Activated naive CD4-positive, alpha-beta T cell treated with anti-CD3 and anti-CD28 coated beads, Interleukin-2, amount 10 ng/mL, durations not matched to agents 5 hours and 36 hours (primary cell): ENCODE measurements at places on chromosomes 5 and 9. TPM values are rescaled to one million over a fixed set of nuclear protein-coding genes. Genes with fewer than 3 reads are reported as not detected.

The TTC23L gene
- total RNA-seq = not detected

The PCDHGC4 gene
- total RNA-seq = not detected

The CTSV gene
- total RNA-seq = 0.67 TPM

The GGTA1 gene
- total RNA-seq = not detected

The ARHGEF39 gene
- total RNA-seq = 14.5 TPM

The PPP1R26 gene
- 0.26 TPM for total RNA-seq

The SLC36A2 gene
- not detected for total RNA-seq

The G3BP1 gene
- 197 TPM for total RNA-seq

The FABP6 gene
- not detected for total RNA-seq

The ANKRD20A1 gene
- total RNA-seq = 0.43 TPM

The NINJ1 gene
- 35.0 TPM for total RNA-seq

The SV2C gene
- total RNA-seq = 0.02 TPM

The CKMT2 gene
- not detected for total RNA-seq

The SLC6A3 gene
- not detected for total RNA-seq

The CDC25C gene
- 10.8 TPM for total RNA-seq

The SLIT3 gene
- not detected for total RNA-seq

The SPINK13 gene
- not detected for total RNA-seq

The MTMR12 gene
- 21.6 TPM for total RNA-seq

The SLC36A1 gene
- 5.6 TPM for total RNA-seq

The MRPL50 gene
- 9.9 TPM for total RNA-seq

The MYMK gene
- not detected for total RNA-seq

The RAD1 gene
- 23.9 TPM for total RNA-seq

The MARCOL gene
- not detected for total RNA-seq

The DDX31 gene
- 12.9 TPM for total RNA-seq

The COL27A1 gene
- total RNA-seq = 2.8 TPM

The SLC45A2 gene
- not detected for total RNA-seq
